ENCODE measurements at places on chromosomes 4 and X. TPM values are rescaled to one million over a fixed set of nuclear protein-coding genes. Genes with fewer than 3 reads are reported as not detected.

- no peak for DNase-seq
These were observed 27.8 kb downstream of the CD99L2 start for GRCh38 chrX:150870487-150871340.

- no peak for DNase-seq
These were observed 115.2 kb upstream of the TBC1D9 start for GRCh38 chr4:140871368-140871767.

GRCh38 chr4:150769248-150769647 is 187.3 kb downstream of the MAB21L2 start:
- DNase-seq: no peak

GRCh38 chrX:40423299-40423698 is 157.5 kb upstream of the ATP6AP2 start:
- no peak for DNase-seq

- DNase-seq: no peak
These were observed 12.8 kb upstream of the SLITRK4 start for GRCh38 chrX:143648705-143649104.

- no peak for DNase-seq
These were observed 77.1 kb downstream of the GEMIN8 start for GRCh38 chrX:13952581-13952980.

- no peak for DNase-seq
These were observed 21.6 kb downstream of the TSPAN6 start for GRCh38 chrX:100615005-100615404.

DNA sequence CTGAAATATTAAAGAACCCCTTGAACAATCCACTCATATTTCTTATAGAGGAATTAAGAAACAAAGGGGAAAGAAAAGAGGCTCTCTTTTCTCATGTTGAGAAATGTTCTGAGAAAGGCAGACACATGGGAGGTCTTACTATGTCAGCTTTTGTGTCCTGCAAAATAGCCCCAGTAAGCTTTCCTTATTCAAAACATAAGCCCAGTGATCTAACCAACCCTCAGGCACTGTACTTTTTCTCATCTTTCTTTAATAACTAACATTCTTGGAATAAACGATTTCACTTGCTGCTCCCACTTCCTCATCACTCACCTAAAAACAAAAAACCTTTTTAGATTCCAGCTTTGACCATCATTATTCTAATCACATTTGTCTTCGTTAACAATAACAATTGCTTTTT is 115.9 kb downstream of the GLRA3 start:
- no peak for DNase-seq

- DNase-seq: no peak
These were observed 231.3 kb upstream of the GPRIN3 start for GRCh38 chr4:89538886-89539285.

GRCh38 chrX:65463550-65463949 is 71.0 kb downstream of the LAS1L start:
- DNase-seq: no peak

DNA sequence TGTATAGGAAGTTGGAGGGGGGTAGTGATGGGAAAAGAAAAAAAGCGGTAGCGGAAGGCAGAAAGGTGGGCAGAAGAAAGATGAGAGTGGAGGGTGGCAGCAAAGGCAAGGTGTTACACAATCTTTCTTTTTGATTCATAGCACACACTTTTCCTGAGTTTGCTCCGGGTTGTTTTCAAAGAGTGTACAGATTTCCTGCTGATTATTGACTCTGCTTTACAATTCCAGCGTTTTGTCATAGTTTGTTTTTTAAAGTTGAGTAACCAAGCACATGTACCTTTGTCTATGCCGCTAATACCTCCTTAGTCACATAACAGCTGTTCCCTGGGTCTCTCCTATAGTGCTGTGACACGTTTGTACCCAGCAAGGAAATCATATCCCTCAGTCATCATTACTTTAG is 50.3 kb downstream of the AGA start:
- no peak for DNase-seq

GRCh38 chr4:64903986-64904385 is 494.7 kb upstream of the TECRL start:
- DNase-seq: no peak

- no peak for DNase-seq
These were observed 3.1 kb upstream of the C4orf17 start for GRCh38 chr4:99507762-99508161.

- no peak for DNase-seq
These were observed 42.8 kb upstream of the FGF16 start for GRCh38 chrX:77404419-77404818.

GRCh38 chr4:77911091-77911490 is 48.5 kb downstream of the MRPL1 start:
- no peak for DNase-seq

DNA sequence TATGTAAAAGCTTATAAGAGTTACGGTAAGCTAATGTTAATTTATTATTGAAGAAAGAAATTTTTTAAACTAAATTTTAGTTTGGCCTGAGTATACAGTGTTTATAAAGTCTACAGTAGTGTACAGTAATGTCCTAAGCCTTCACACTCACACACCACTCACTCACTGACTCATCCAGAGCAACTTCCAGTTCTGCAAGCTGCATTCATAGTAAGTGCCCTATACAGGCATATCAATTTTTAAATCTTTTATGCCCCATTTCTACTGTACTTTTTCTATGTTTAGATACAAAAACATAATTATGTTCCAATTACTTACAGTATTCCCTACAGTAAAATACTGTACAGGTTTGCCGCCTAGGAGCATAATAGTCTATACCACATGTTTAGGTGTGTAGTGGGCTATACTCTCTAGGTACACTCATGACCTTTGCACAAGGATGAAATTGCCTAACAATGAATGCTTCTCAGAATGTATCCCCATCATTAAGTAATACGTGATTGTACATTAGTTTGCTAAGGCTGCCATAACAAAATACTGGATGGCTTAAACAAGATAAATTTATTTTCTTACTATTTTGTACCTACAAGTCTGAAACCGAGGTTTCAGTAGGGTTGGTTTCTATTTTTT is 333.8 kb upstream of the PCDH7 start:
- DNase-seq: no peak

GRCh38 chr4:82216219-82216618 is 157.6 kb downstream of the HNRNPD start:
- no peak for DNase-seq

DNA sequence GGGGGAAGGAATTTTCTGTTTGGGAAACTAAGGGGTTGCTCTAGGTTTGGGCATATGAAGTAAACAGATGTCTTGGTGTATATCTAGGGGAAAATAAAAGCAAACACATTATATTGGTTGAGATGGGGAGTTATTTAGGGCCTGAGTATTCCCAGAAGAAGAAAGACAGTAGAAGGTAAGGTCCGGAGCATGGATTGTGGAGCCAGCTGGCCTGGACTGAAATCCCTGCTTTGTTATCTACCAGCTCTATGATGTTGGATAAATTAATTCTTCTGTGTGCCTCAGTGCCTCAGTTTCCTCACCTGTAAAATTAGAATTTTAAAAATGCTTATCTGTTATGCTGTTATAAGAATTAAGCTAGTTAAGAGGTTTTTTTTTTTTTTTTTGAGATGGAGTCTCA is 272.3 kb upstream of the RPS6KA3 start:
- no peak for DNase-seq

GRCh38 chr4:163269166-163269565 is 63.2 kb downstream of the NPY1R start:
- DNase-seq: no peak

DNA sequence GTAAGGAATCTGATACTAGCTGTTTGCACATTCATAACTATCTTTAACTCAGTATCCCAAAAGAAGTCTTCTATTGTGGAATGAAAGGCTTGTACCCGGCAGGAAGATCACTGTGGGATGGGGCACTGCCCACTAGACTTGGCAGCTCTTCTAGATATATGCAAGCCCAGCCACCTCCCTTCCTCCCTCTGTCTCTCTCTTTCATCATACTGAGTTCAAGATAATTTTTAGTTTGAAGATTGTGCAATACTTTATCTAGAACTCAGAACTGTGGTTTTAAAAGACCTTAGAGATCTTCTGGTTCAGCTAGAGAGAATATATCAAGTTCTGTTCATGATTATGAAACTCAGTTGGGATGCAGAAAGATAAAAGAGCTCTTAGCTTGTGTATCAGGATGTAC is 22.5 kb upstream of the GPR34 start:
- no peak for DNase-seq

DNA sequence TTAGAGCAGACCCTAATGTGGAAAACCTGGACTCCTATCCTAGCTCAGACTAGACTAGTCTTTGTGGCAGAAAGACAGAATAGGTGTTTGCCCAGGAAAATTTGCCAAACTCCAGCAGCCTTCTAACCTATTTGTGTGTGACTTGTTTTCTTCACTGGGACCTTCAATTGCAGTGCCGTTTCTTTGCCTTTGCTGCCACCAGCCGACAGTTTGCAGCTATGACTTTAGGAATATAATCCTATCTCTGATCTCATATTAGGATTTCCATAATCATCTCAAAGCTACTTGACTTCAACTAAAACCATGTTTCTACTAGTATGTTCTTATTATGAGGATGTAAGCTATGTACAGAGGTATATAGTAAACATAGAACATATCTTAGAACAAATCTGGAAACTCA is 60.2 kb upstream of the PGAM4 start:
- no peak for DNase-seq

GRCh38 chrX:17511556-17511955 is 136.6 kb downstream of the NHS start:
- DNase-seq: no peak

- no peak for DNase-seq
These were observed 59.7 kb downstream of the HMGB3 start for GRCh38 chrX:151042842-151043241.

GRCh38 chr4:147808447-147808846 is 76.6 kb downstream of the ARHGAP10 start:
- no peak for DNase-seq

DNA sequence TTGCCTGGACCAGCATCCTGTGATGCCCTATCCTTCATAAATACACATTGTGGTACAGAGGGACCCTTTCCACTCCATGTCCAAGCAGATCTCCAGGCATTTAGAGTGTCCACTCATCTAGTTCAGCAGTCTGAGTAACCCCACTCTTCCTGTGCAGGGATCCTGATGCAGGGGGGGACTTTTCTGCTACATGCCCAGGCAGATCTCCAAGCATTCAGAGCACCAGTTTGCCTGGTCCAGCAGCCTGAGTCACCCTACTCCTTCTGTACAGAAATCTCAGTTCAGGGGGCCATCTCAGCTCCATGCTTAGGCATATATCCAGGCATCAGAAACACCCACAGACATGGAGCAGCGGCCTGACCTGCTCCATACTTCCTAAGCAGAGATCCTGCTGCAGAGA is 1089.8 kb downstream of the FAT4 start:
- no peak for DNase-seq

DNA sequence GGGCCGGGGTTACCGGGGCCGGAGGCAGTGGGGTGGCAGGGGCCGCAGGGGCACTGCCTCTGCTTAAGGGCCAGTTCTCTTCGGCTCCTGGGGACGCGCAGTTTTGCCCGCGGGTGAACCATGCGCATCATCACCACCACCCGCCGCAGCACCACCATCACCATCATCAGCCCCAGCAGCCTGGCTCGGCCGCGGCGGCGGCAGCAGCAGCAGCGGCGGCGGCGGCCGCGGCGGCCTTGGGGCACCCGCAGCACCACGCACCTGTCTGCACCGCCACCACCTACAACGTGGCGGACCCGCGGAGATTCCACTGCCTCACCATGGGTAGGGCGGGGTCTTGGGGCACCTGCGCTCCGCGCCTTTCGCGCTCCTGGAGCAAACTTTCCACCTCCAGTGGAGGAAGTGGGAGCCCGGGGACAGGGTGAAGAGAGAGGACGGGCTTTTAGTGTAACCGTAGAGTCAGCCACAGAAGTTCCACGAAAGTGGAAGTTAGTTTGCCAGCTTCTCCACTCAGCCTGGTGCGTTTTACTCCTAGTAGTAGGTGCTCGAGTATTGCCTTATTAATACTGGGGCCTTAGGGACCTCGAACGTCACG is 729 bp downstream of the GSX2 start:
- no peak for DNase-seq

- no peak for DNase-seq
These were observed 150.8 kb downstream of the AFAP1 start for GRCh38 chr4:7788694-7789425.

DNA sequence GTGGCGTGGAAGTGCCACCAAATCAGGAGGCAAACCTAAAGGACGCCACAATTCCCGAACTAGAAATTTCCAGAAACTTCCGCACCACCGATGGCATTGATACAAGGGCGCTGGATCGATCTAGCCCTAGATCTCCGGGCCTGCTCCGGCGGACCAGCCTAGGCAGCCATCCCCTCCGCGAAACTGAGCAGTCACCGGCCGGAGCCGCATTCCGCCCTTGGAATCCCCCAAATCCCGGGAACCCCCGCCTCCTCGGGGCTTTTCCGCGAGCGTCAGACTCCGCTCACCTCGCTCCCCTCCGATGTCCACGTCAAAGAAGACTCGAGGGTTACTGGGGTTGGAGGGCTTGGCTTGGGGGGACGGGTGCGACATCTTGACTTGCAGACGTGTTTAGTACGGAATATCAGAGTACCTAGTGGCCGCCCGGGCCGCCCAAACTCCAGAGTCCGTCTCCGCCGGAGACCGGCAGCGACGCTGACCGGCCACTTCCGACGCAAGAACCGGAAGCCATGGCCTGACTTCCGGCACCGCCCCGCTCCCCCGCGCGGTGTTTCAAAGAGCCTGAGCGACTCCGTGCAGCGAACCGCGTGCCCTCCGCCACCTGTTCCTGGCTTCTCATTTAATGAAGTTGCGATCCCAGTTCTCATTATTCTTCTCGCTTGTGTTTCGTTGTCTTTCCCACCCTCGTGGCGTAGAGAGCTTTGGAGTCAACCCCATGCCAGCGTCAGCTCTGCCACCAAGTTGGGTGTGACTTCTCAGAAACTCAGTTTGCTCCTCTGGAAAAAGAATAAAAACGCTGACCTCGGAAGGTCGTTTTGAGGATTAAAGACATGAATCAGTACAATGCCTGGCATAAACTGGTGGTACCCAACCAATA is at the start of gene PPID:
Gene PPID, minus strand, starts transcription at position 480 of the 877 bp plus-strand sequence. Its CDS starts 108 bp downstream, at position 372.
- DNase-seq: peak; percentile 89

DNA sequence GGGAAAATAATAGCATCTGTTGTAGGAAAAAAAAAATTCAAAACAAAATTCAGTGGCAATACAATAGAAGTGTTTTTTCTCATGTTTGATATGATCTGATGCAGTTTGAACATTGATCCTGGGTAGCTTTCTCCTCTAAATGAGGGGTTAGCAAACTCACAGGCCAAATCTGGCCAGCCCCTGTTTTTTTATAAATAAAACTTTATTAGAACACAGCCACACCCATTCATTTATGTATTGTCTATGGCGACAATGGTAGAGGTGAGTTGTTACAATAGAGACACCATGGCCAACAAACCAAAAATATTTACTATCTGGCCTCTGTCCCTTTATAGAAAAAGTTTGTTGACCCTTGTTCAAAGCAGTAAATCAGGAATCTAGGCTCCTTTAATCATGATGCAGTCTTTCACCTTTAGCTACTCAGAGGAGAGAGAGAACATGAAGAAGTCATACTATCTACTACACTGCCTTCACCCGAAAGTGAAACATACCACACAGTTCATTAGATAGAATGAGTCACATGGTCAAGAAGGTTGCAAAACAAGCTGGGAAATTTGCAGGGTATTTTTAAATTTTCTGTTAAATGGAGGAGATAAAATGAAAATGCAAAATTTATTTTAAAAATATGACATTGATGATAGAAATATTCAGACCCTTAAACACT is 186.6 kb upstream of the MAOA start:
- no peak for DNase-seq

The DCAF12L2 gene
- total RNA-seq: 0.08 TPM

The TMEM31 gene
- not detected for total RNA-seq

The TMEM131L gene
- 13.1 TPM for total RNA-seq

The UGT8 gene
- 0.18 TPM for total RNA-seq

The MXRA5 gene
- 6.1 TPM for total RNA-seq

The TRIM2 gene
- total RNA-seq: 22.6 TPM

The IQCM gene
- not detected for total RNA-seq

The GPR173 gene
- total RNA-seq: 1.3 TPM

The WAS gene
- 5.0 TPM for total RNA-seq

The NAA11 gene
- total RNA-seq: not detected

The ERVMER34-1 gene
- 1.2 TPM for total RNA-seq

Measured in left cardiac atrium (tissue), 4 donors.